ENCODE measurements at places on chromosomes 11 and 22.

DNA sequence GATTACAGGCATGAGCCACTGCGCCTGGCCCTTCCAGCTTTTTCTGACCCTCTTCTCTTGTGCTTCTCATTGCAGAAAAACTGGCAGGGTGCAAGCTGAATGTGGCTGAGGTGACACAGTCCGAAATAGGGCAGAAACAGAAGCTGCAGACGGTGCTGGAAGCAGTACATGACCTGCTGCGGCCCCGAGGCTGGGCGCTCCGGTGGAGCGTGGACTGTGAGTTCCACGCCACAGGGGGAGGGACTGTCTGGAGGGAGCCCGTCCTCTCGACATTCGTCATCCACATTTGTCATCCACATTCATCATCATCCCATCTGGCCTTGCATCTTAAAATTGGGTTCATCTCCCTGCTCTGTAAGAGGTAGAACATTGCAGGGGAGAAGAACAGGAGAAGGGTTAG lies 49.3 kb upstream of the PARVG start:
- no peak for DNase-seq

DNA sequence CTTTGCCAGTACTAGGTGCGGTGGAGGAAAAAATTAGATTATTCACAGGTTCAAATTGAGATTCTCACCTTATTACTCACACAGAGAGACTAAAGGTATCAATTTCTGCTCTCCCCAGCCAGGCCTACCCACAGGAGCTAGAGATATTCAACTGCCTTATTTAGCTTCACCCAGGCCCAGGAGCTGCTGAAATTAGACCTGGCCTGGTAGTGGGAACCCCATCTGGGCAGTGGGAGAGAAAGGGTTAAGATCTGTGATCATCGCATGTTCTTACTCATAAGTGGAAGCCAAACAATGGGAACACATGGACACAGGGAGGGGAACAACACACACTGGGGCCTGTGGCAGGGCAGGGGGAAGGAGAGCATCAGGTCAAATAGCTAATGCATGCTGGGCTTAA lies 20.9 kb upstream of the MICAL2 start:
- no peak for DNase-seq

GRCh38 chr11:121154486-121155314 lies 53.7 kb downstream of the TECTA start:
- DNase-seq, result no peak

DNA sequence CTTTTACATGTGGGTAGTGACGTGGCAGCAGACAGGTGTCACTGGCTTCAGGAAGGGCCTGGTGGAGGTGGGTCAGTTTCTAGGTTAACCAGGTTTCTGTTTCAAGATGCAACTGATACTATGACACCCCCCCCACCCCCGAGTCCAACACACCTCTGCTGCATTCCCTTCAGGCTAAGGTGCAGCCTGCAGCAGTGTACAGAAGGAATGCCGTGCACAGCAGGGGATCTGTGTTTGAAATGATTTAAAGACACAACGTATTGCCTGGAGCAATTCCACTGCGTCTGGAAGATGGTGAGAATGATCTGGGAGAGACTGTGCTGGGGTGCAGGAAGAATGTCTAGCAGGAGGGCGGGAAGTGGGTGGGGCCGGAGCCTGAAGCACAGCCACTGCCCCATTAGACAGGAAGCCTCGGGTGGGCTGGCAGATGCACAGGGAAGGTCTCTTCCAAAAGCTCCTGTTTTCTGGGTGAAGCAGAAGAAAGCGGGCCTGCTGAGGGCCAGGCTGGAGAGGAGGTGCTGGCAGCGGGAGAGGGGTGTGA lies 11.9 kb upstream of the TESMIN start:
- DNase-seq, result no peak

GRCh38 chr22:32407312-32407711 lies 4.7 kb downstream of the RTCB start:
- DNase-seq, result no peak

Data from T-helper 17 cell (primary cell).